ENCODE measurements at places on chromosomes 6 and 20.

DNA sequence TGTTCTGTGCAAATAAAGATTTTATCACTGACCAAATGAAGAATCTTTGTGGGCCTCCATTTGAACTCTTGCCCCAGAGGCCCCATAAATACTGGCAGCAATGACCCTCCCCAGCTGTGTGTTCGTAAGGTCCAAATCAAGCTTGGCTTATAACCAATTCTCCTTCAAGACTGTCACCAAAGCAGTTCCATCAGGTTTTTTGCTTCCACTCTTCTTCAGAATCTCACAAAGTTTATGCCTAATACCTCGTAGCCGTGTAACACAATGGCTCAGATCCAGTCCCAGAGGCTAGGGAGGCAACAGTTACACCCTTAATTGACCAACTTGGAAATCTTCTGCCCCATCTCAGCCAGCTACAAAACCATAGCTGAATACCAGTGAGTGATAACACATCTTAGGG is 120.5 kb downstream of the HIVEP2 start:
- no peak for DNase-seq

DNA sequence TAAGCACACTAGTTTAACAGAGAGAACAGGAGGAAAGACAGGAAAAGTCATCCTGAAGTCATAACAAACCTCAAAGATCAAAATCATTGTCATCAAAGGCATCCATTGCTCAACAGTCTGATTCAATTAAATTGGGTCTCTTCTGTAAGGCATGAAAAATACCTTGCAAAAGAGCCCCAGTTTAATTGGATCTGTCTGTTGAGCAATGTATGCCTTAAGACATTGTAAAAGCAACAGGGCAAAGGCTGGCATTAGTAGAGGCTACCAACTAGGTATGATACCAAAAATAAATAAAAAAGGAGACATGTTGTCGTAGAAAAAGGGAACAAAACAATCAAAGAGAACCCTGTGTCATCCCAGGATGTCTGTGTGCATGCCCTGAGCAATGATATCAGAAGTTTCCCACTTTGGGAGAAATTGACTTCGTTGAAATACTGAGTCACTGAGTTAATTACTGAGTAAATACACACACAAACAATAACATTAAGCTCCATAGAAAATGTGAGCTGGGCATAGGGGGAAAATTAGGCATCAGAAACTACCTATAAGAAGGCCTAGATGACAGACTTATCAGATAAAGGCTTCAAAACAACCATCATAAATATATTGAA is 1013.8 kb upstream of the CITED2 start:
- no peak for DNase-seq

- DNase-seq: no peak
These were observed 48.0 kb downstream of the MAPK14 start for GRCh38 chr6:36075656-36076055.

- no peak for DNase-seq
These were observed 250.1 kb downstream of the TBX18 start for GRCh38 chr6:84514089-84514971.

- no peak for DNase-seq
These were observed 122.6 kb upstream of the MAP3K7 start for GRCh38 chr6:90709431-90709996.

DNA sequence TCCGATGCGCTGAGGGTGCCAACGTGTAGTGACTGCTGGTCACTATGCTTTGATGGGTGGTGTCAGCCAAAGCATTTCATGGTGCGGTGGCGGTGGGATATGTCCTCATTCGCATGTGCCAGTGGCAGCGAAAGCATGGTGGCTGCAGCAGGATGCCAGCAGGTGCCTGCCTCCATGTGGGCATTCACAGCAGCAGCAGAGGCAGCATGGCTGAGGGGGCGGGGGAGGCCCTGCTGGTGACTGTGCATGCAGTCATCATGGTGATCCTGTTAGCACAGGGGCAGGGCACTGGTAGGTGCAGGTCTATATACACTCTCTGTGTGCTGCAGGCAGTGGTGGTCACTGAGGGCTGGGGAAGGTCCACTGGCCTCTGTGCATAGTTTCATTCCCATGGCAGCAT is 22.0 kb downstream of the FIG4 start:
- DNase-seq: no peak

DNA sequence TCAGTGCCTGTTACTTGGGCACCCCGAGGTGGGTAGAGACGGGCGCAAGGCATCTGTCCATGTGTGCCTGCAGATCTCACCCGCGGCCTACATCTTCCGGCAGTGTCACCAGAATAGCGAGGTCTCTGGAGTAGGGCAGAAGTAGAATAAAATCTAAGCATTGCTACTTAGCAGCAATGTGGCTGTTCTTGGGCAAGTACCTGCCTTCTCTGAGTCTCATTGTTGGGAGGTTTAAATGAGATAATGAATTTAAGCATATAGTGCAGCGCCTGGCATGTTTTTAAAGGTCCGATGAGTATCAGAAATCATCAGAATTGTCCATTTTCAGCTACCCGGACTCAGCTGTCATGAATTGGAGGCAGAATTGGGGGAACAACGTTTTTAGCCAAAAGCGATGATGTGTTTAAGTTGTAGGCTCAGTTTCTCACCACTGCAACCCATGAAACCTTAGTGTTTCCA is 800 bp downstream of the ABCC10 start:
- DNase-seq: no peak

DNA sequence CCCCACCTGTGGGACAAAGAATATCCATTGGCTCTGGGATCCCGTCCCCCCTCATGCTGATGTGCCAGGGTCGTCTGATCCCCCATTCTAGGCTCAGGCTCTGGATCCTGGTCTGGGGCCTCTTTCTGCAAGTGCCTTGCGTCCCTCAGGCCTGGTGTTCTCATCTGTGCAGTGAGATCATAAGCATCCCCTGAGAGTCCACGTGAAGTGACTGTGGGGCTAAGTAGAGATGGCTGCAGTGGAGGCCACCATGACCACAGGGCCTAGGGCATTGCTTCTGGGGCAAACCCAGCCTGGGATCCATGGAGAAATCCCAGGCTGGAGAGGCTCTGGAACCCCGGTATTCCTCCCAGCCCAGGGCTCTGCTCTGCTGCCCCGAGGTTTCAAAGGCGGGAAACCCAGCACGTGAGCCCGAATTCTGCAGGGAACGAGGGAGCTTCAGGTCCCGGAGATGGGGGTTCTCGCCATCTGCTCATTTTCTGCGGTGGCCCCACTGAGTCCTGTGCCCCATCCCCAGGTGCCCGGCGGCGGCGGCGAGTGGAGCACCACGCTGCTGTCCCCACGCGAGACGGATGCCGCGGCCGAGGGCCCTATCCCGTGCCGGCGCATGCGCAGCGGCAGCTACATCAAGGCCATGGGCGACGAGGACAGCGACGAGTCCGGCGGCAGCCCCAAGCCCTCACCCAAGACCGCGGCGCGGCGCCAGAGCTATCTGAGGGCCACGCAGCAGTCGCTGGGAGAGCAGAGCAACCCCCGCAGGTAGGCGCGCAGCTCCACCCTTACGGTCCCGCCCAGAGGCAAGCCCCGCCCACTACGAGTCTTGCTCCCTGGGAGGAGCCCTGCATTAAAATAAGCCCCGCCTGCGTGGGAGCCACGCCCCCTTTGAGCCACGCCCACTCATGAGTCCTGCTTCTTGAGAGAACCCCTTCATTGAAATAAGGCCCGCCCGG is 105.5 kb upstream of the MYL9 start:
- peak; percentile 82 for DNase-seq

- no peak for DNase-seq
These were observed 35.5 kb upstream of the BMP2 start for GRCh38 chr20:6732001-6732447.

DNA sequence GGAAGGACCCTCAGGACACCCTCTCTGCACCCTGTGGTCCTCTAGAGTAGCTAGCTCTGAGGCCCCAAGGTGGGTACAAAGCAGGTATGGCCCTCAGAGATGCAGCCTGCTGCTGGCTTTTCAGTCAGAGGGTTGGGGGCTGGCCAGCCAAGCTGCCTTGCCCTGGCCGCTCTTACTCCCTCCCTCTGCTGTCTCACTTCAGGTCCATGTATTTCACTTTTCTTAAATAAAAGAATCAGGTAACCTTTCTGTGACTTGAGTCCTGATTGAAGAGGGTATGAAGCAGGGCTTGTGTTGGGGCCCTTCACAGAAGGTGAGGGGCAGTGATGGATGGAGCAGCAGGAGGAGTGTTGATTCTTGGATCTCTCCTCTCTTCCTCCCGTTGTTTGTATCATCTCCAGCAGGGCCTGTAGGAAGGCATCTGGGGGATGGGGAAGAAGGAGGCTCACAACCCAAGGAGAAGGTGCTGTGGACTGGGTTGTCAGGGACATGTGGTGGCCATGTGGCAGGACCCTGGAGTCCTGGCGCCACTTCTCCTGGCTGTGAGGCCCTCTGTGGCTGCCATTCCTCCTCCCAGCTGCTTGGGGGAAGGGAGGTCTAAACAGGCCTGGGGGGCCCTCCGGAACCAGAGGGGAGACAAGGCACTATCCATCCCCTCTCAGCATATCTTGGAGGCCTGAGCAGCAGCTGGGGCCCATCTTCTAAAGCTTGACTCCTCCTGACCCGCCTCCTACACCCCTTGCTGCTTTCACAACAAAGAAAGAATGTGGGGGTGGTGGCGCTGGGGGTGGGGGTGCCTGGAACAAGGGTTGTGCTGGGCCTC is 1.1 kb upstream of the PTK7 start:
- no peak for DNase-seq

- DNase-seq: no peak
These were observed 469.0 kb downstream of the CDC5L start for GRCh38 chr6:44856479-44856878.

- DNase-seq: no peak
These were observed 203.1 kb downstream of the JARID2 start for GRCh38 chr6:15449011-15449410.

DNA sequence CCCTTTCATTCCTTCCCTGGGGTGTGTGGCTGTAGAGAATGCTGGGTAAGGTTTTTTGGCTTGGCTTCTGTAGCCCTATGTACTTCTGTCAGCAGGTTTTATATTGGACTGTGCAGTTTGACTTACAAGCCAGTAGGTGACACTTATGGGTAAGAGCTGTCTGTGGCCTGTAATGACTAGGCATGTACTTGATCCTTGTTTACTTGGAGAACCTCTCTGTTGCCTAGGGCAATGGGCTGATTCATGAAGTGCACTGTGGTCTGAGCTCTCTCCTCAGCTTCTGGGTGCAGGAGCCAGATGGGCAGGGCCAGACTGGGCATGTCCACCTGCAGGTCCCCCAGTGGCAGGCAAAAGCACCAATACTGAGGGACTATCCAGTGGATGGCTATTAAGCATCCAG is 544.6 kb downstream of the ADGRB3 start:
- DNase-seq: no peak

GRCh38 chr6:72365773-72366172 is 256.1 kb upstream of the KCNQ5 start:
- DNase-seq: no peak

DNA sequence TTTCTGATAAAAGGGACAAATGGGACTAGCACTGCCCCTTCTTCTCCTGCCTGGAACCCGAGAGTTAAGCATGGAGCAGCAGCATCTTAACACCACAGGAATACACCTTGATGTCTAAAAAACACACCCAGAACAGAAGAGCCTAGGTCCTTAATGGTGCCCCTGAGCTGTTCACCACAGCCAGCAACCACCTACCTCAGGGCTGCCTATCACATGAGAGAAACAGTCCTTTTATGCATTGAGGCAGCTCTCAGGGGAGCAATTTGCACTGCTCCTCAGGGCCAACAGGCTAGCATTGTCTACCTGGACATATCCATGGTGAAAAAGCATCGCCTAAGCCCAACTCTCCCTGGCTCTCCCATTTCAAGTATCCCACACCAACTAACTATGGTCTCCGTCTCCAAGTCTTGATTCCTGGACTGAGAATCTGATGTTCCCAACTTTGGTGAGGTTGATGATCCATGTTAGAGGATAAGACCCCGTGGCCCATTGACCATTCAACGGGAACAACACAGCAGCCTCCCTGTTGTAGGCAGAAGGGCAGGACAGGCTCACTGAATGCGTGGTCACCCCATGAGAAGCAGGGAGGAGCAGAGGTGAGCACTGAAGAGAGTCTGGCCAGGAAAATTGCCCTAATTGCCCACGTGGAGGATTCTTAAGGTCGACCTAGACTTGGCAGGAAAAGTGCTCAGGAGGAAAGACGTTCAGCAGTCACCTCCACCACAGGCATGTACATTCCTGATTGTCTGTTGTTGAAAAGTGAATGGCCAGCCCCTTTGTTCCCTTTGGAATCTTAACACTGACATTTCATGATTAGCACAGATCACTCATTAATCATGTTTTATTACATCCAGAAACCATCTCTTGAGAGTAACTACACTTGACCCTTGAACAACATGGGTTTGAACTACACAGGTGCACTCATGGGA is 4.2 kb upstream of the APMAP start:
- DNase-seq: no peak

DNA sequence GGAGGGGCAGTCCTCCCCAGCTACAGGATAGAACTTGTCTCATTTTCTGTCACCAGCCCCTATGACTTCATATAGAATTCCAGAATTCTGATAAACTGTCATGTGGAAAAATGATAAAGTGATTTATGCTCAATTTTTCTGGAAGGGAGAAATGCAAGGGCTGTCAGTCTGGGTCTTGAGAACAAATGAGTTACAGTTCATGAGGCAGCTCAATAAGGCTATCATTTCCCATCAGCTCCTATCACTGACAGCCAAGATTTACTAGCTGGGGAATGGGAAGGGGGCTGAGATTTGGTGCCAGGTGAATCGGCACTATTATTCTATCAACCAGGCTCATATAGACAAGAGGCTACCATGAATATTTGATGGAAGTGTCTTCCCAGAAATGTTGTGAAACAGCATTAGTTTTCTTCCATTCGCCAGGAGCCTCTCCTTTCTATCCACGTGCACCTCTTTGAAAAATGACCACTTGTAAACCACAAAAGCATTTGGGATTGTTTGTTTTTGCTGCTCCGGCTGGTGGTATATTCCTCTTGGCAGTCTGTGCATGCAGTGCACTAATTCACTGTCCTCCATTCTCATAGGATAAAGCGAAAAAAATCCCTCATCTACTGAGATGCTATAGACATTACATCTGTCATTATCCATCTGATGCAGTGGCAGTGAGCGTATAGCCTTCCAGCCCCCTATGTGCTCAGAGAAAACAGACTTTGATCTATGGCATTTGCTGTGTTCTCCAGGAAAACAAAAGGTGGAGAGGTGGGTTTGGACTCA is 528.7 kb upstream of the RNF217 start:
- no peak for DNase-seq

GRCh38 chr6:140932909-140933308 is 1199.8 kb upstream of the GJE1 start:
- DNase-seq: no peak

DNA sequence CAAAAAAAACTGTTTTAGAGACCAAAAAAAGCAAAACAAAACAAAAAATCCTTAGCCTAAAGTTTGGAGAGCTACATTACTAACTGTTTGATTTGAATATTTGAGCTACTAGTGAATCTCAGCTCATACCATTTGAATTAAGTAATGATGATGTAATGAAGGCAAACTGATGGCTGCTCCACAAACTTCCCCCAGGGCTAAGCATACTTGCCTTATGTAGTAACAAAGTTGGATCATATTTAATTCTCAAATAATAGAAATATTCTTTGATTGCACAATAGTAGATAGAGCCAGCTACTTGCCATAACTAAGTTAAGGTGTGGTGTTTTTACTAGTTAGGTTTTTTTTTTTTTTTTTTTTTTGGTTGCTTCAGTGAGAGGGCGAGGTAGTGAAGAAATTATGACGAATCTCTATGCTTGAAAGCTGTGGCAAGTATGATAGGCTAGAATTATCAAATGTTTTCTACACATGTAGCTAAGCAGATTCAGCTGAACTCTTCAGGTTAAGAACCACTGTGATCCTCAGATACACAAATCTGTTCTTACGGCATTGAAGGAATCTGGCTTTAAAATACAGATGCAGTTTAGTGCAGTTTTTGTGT is 2.9 kb downstream of the RAB32 start:
- DNase-seq: no peak

GRCh38 chr6:134875367-134875766 is 74.5 kb downstream of the ALDH8A1 start:
- DNase-seq: no peak

GRCh38 chr6:40714576-40715564 is 127.7 kb upstream of the LRFN2 start:
- no peak for DNase-seq

All from GM10248 (cell line).